ENCODE measurements at places on chromosomes 4 and X.

DNA sequence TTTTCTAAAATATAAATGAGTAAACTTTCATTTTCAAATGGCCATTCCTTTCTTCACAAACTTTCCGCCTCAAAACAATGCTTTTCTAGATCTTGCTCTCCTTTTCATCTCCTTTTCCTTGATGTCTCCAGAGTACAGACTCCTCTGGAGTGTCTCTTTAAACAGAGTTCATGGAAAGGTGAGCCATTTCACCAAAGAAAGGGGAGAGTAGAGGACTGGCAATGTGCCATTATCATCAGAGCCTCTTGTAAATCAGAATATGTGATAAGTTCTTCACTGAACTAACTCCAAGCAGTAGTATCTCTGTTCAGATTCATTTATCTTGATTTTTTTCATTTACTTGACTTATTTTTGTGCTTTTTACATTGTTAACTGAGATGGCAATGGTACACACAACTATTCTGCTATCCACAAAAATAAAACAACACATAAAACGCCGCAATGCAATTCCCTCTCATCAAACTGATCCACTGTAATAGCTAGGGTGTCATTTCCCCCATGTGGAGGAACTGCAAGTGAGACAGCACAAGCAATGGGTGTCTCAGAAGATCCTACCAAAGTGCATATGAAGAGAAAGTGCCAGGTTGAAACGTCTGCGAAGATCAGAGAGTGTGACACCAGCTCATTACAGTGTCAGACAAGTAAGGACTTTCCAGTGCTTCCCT, 125.4 kb downstream of the RASL11B start:
- peak; percentile 52 for DNase-seq

- DNase-seq = no peak
Observed at GRCh38 chr4:16608123-16608522, 290.3 kb downstream of the LDB2 start.

GRCh38 chr4:15577508-15577907, 77.6 kb downstream of the FBXL5 start:
- DNase-seq = peak; percentile 38

GRCh38 chr4:177369372-177369771, 59.7 kb downstream of the NEIL3 start:
- peak; percentile 66 for DNase-seq

DNA sequence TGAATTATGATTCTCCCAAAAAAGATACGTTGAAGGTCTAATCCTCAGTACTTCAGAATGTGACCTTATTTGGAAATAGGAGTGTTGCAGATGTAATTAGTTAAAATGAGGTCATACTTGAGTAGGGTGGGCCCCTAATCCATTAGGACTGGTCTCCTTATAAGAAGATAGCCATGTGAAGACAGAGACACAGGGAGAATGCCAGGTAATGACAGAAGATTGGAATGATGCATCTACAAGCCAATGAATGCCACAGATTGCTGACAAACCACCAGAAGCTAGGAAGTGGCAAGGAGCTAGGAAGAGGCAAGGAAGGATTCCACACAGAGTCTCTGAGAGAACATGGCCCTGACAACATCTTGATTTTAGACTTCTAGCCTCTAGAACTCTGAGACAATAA, 7.4 kb upstream of the RPS6KA3 start:
- no peak for DNase-seq

GRCh38 chr4:25821899-25822298, 40.9 kb downstream of the SEL1L3 start:
- DNase-seq = no peak

DNA sequence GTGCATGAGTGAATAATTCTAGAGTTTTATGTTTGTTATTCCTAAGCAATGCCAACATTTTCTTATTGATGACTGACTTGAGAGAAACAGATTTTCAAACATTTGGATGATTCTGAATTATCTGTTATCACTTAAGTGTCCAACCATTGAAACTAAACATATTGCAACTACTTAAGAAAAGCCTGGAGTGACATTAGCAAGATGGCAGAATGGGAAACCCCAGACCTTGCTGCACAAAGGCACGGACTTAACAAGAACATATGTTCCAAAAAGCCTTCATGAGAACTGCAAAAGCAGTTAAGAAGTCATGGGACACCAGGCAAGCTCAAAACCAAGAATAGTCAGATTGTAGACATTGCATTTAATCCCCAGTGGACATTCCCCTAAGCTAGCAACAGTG, 215.1 kb downstream of the DCHS2 start:
- no peak for DNase-seq

GRCh38 chr4:83381173-83381572, 46.5 kb upstream of the HPSE start:
- no peak for DNase-seq

DNA sequence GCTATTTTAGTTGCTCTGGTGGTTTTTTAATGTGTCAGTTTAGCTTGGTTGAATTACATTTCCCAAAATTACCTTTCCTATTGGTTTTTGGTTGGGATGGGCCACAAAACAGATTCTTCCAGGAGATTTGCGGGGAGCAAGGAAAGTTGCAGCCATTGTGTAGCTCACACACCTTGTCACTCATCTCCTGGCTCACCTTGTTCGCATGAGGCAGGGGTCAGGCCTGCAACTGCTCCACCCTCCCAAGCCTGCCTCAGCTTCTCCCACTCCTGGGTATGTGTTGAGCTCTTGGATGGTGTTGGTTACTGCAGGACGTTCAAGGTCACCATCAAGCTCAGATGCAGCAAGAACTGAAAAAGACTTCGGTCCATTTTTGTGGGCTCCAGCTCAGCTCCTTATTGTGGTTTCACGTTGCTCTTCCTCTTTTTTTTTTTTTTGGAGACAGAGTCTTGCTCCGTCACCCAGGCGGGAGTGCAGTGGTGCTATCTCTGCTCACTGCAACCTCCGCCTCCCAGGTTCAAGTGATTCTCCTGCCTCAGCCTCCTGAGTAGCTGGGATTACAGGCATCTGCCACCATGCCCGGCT, 95.6 kb upstream of the METTL14 start:
- no peak for DNase-seq

DNA sequence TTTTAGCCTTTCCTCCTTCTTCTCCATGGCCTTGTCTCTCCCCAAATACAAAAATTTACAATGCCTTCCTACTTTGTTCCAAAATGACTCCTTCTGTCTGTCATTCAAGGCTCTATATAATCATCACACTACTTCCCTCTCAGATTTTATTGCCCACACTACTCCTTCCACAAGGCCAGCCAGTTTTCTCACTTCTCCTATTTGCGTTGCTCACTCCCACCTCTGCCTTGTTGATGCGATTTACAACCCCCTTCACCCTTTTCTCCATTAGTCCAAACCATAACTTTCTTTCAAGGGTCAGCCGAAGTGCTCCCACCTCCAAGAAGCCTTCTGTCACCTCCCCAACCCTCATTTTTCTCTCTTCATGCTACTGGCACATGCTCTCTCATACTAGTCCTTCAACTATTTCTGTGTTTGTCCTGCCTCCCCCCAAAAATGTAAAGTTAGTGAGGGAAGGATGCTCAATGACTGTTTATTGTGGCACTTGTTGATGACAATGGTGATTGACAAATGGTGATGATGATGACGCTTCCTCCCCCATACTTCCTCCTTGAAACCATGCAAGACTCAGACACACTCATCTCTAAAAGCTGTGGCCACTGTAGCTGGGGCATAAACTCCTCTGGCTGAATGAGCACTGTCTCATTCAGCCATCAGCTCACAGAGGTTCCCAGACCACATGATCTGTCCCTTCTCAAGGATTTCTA, 2.7 kb upstream of the XKRX start:
- no peak for DNase-seq

DNA sequence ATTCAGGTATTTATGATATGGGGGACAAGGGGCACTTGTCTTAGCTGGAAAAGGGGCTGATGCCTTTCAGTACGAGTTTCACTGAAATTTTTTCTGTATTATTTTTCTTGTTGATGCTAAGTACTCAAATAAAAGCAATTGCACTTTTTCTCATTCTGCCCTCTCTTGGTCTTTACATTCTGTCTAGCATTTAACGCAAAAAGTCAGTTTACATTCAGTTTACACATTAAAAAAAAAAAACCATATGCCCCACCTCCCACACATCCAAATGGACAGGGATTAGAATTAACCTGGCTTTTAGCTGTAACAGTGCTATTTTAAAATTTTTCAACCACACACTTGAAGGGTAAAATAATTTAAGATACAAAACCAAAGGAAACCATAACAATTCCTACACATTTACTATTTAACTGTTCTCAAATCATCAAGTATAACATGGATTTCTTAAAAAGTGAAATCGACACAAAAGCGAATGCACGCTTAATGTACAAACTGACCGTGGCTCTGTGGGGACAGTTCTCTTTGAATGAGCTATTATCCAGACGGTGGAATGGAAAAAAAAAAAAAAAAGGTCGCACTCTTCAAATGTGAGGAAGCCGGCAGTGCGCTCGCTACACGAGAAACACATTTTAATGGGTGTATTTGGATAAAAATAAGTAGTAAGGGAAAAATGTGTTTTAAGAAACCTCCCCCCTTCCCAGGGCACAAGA, 1.4 kb downstream of the AMMECR1 start:
- DNase-seq = peak; percentile 22

GRCh38 chr4:18669390-18669789, 647.8 kb upstream of the LCORL start:
- DNase-seq = no peak

DNA sequence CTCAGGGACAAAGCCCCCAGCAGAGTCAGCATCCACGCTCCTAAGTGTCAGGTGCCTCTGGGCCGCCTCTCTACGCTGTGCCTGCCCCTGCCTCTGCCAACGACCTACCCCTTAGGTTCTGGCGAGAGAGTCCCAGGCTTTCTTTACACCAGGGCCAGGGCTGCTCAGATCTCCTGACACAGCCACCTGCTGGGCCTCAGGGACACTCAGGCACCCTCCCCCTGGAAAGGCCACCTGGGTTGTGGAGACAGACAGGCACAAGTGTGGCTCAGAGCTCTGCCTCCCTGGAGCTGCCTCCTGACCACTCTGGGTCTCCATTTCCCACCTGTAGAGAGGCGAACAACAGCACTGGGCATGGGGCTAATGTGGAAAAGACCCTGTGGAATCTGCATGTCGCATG, 90.0 kb upstream of the ADRA2C start:
- no peak for DNase-seq

GRCh38 chr4:105780176-105780575, 71.6 kb downstream of the GSTCD start:
- DNase-seq = no peak

GRCh38 chr4:138223231-138223910, 18.8 kb downstream of the SLC7A11 start:
- no peak for DNase-seq

GRCh38 chrX:28058901-28059300, 77.7 kb upstream of the DCAF8L1 start:
- DNase-seq = peak; percentile 3

GRCh38 chr4:88382621-88383020, 4.0 kb downstream of the HERC6 start:
- no peak for DNase-seq
